Common myeloid progenitor, CD34-positive (primary cell): ENCODE measurements at places on chromosomes 16 and 17.

DNA sequence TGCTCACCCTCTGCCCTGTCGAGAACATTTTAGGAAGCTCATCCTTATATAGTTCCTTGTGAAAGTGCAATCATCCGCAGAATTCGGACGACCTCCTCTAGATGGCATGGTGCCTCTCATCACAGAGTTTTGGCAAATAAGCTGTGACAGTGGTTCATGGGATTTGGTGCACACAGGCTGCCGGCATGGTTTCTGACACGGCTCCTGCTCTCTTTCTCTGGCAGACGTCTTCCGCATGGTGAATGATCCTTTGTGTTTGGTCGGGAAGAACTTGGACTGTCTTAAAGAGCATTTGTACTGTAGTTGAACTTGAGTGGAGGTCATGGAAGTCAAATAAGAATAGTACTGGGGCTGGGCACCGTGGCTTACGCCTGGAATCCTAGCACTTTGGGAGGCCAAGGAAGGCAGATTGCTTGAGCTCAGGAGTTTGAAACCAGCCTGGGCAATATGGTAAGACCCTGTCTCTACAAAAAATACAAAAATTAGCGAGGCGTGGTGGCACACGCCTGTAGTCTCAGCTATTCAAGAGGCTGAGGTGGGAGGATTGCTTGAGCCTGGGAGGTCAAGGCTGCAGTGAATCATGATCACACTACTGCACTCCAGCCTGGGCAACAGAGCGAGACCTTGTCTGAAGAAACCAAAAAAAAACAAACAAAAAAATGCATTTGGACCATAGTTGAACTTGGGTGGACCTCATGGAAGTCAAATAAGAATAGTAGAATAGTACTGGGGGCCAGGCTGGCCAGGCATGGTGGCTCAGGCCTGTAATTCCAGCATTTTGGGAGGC is 34.7 kb upstream of the NAT9 start:
- DNase-seq = no peak

GRCh38 chr17:57090560-57091185 is 5.6 kb downstream of the AKAP1 start:
- DNase-seq = no peak

DNA sequence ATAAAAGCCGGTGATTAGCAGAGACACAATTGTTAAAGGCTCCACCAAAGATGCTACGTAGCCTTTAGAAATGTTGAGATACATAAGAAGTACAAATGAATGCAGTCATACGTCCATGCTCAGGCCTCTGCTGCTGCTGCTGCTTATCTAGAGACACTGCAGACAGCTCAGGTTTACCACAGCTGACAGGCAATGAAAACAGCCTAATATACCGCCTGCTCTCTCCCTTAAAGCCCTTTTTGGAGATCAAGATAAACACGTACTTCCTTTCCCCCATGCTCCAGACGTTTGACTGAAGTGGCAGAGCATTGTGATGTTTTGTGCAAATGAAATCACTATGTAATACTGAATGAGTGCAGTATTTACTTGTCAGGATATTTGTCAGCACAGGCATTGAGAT is 185.3 kb downstream of the AATF start:
- peak; percentile 88 for DNase-seq

DNA sequence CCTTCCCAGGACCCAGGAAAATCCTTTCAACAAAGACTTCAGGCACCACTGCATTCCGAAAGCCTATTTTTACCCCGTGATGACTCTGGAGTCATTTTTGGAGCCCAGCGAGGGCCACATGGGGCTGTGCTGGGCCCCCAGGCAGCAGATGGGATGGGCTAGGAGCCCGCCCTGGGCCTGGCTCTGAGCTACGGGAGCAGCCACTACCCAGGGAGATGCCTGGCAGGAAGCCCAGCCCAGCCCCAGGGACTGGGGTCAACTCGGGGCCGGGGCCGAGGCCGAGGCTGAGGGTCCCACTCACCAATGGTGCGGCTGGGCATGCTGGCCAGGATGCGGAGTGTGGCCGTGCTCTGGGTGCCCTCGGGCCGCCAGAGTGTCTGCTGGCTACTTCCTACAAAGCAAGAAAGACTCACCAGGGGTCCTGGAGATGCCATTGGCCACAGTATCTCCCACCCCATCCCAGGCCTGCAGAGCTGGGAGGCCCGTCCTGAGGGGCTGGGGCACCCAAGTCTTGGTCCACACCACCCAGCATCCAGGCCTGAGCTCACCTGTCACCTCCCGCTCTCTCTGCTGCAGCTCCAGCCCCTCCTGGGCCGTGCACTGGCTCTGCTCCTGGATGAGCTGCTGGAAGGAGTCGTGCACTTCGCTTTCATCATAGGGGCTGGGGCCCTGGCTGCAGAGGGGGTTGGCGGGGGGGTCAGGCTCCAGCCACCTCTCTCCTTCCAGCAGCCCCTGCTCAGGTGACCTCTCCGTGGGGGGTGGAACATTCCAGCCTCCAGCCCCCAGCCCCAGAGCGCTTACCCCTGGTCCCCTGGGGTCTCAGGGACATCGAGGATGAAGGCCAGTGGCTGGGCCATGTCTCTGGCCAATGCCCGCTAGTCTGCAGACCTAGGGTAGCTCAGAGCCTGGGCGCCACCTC is 2.3 kb downstream of the TMC6 start:
- DNase-seq = no peak

GRCh38 chr16:57764341-57765159 is 29.0 kb downstream of the KATNB1 start:
- peak; percentile 69 for DNase-seq

DNA sequence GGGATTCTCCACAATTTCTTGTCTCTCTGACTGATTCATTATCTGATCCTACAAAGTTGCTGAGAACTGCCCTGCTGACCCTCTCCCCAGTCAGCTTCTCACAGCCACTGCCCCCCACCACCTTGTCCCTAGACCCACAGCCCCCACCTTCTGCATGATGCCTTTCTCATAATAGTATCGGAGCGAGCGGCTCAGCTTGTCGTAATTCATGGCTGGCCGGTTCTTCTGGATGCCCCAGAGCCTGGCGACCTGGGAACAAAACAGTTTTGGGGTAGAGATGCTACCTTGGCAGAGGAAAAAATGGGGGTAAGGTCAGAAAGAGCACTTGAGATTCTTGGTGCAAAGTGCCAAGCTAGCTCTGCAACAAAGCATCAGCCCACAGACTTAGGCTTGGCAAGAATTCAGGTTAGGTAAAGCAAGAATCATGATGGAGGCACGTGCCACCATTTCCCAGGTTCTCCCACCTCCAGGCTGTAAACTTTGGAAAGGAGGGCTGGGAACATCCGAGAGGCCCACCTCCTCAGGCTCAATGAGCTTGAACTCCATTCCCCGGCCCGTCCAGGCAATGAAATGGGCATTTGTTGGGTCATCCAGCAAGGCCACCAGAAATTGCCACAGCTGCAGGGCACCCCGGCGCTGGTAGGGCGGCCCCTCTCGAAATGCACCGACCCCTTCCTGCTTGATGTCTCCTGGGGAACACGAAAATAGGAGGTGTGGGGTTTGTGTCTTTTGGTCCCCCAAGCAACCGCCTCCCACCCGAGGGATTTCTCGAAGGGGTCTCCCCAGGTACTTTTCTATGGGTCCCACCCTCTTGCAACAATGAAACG is 16.9 kb downstream of the ETV4 start:
- no peak for DNase-seq

- no peak for DNase-seq
Measured at GRCh38 chr16:73845238-73846006, 451.2 kb upstream of the PSMD7 start.

DNA sequence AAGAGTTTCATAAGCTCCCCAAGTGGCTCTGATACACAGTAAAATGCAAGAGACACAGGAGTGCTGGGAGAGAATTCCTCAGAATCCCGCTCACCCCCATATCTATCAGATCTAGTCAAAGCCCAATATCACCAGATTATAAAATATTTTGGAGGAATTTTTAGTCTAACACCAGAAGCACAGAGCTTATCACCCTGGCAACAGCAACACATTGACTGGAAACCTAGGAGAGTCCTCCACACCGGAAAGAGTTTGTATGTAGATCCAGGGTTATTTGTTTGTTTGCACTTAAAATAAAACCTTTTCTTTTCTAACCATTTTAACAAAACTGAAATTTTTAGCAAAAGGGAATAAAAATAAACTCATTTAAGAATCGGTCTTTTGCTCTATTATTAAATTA is 7.2 kb downstream of the SOX9 start:
- no peak for DNase-seq

DNA sequence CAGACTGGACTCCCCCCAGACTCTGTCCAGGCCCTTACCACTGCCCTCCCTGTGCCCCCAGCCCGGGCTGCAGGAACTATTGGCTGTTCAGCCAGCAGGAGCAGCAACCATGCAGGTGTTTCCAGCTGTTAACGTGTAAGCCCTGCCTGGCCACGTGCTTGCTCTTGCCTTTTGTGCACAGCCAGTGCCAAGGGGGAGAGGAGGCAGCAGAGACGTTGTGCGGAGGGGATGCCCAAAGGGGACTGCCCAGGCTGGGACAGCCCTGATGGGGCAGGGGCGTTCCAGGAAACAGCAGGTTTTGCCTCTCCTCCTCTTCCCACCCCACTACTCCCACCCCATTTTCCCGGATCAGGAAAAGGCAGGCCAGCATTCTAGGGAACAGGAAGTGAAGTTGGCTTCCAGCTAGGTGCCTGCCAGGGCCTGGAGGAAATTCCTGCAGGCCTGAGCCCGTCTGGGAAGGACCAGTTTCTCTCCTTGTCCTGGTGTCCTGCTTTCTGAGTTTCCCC is 16.7 kb upstream of the LASP1NB start:
- no peak for DNase-seq

GRCh38 chr17:627051-627450 is 87.6 kb downstream of the VPS53 start:
- no peak for DNase-seq
